ENCODE measurements at places on chromosomes 7 and 10.

DNA sequence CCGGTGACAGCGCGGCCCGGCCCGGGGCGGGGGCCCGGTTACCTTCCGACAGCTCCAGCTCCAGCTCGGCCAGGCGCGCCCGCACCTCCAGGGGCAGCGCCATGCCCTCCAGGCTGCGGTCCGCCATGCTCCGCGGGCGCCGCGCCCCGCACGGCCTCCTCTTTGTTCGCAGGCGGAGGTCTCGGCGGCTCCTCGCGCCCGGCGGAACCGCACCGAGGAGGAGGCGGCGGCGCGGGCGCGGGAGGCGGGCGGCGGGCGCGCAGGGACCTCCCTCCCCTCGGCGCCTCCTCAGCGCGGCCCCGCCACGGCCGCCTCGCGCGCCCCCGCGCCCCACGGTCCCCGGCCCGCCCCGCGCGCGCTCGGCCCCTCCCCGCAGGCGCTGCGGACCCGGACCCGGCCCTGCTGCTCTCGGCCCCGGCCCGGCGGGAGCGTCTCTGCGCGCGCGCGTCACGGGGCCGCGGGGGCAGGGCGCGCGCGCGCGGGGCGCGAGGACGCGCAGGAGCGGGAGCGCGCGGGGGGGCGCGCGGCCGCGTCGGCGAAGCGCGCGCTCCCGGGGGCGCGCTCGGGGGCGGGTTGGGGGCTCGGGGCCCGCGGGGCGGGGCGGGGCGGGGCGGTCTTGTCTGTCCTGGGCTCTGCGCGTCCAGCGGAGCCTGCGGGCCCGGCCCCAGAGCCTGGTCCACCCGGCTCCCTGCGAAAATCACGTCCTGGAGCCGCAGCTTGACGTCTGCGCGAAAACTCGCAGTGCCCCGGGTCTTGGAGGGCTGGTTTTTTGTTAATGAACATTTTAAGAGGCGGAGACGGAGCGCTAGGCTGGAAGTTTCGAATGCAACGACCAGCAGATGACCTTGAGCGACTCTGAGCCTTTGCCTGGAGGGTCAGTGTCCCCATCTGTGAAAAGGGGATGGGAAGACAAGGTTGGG is at the start of gene DIP2C:
Gene DIP2C, minus strand, starts transcription at position 217 of the 920 bp plus-strand sequence. Its CDS starts 90 bp downstream, at position 127.
- DNase-seq: no peak

DNA sequence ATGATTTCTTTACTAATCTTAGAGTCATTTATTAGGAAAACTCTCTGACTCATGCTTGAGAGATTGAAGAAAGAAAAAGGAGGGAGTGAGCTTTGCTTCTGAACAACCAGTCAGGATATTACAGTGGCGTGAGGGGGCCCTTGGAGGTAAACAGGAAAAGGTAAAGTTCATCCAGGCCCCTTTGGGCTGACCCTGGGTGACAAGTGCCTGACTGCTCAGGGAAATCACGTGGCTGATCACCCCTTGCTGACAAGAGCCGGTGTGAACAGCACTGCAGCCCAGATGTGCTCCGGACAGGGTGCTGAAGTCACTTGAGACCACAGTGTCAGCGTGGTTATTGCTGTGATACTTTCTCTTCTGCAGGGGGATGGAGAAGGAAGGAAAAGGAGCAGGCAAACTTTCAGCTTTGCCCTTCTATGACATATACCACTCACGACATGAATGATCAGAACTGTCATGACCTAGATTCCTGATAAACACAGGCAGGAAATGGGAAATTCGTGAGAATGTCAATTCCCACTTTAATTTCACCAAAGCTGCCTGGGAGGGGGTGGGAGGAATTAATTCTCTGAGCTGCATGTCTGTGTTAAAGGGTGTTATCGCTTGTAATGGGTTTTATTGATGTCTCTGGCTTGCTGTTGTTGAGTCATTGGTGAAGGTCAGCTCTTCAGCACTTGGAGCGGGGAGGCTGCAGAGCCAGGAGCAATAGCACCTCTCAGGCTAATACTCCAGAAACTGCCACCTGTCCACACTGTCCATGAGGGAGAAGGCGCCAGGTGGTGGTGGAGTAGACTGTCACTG is 139.8 kb upstream of the AOAH start:
- peak; percentile 33 for DNase-seq

GRCh38 chr10:47050618-47051455 is 139.6 kb downstream of the PTPN20 start:
- DNase-seq: no peak

- no peak for DNase-seq
Observed at GRCh38 chr10:4053940-4054339, 268.9 kb upstream of the KLF6 start.

GRCh38 chr10:104127411-104127810 is 5.4 kb downstream of the SFR1 start:
- DNase-seq: no peak

Measured in activated CD8-positive, alpha-beta T cell treated with anti-CD3 and anti-CD28 coated beads, Interleukin-2, amount 10 ng/mL, durations not matched to agents 7 days and 5 days (primary cell).